Motor neuron (in vitro differentiated cells): ENCODE measurements at places on chromosomes 2 and 18. TPM values are rescaled to one million over a fixed set of nuclear protein-coding genes. Genes with fewer than 3 reads are reported as not detected.

The SEMA4C gene
- 44.1 and 45.8 TPM in 2 replicates for total RNA-seq

The YES1 gene
- 26.2 and 29.5 TPM in 2 replicates for total RNA-seq

The CD8B2 gene
- 0.85 TPM in 1 of 2 replicates, not detected in the other for total RNA-seq

GRCh38 chr2:109187711-109188495 lies 58.9 kb downstream of the SH3RF3 start:
- ATAC-seq: no peak

DNA sequence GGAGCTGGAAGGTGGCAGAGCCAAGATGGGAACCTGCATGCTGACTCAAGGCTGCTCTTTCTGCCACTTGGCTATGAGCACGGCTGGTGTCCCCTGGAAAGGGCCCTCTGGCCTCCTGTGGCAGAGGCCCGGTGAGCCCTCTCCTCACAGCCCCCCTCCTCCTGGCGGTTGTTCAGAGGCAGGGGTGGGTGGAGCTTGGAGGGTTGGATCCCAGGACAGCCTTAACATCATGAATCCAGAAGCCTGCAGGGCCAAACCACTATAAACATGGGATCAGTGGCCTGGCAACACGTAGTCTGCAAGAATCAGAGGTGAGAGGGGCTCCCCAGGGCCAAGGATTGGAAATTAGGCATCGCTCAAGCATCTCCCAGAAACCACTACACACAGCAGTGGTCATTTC lies 48.5 kb upstream of the LOXHD1 start:
- ATAC-seq: no peak

The GALNT5 gene
- 0.27 and 0.39 TPM in 2 replicates for total RNA-seq

DNA sequence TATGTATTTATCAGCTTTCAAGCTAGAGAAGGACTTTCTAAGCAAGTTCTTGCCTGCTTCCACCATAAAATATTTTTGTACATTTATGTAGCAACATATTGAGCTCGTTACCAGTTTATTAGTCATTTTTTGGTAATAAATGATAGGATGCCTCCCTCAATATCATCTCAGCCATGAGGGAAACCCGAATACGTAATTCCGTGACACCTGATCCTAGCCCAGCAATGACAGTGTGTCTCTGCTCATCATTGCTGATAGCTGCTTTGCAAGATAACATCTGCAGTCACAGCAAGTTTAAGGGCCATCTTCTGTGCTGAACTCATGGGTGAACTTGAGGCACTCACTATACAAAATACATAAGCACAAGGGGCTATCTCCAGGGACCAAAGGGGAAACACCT lies 62.2 kb downstream of the COL6A3 start:
- no peak for ATAC-seq

DNA sequence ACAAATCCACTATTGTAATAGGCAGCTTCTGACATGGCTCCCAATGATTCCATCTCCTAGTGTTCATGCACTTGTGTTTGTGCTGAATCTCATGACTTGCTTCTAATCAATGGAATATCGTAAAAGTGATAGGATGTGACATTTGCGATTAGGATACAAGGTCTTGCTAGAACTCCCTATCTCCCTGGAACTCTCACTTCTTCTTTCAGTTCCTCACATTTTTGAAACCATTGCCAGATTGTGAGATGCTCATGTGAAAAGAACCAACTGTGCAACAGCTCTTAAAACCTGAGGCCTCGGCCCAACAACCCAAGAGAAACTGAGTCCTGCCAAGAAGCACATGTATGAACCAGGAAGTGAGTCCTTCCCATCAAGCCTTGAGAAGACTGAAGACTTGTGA lies 226.9 kb upstream of the DTNA start:
- ATAC-seq: no peak

- ATAC-seq: no peak
These were observed 20.5 kb upstream of the MYCN start for GRCh38 chr2:15919716-15920434.

DNA sequence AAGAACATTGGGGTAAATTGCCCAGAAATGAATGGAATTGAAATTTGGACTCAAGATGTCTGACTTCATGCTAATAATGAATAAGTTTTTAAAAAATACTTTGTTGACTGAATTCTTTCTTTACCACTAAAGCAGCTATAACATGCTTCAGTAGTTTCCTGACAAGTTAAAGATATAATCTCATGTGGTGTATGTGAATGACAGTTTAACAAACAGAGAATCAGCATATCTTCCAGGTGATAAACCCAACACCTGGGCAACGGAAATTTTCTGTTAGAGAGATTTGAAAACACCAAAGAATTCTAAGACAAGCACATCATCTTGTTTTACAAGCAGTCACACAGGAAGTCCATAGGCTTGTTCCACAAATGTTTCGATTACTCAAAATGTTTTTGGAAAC lies 372.6 kb upstream of the VRK2 start:
- ATAC-seq: no peak

GRCh38 chr2:111133603-111134002 lies 12.9 kb downstream of the BCL2L11 start:
- ATAC-seq: no peak

DNA sequence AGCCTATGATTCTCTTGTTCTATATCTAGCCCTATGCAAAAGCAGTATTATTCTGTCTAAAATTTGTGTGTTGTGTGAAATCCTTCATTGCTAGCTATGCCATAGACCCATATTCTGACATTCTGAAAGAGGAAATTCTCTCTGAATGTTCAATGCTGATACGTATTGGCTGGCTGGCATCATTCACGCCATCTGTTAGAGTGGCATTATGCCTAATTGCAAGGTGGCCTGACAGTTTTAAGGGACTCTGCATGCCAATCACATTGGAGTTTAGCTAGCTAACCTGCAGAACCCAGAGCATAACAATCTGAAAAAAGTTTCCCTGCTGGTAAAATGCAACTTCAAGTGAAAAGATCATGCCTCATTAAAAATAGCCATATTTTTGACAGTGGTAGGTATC lies 316.0 kb downstream of the SOX11 start:
- ATAC-seq: no peak
